ENCODE measurements at places on chromosomes 5 and 9.

DNA sequence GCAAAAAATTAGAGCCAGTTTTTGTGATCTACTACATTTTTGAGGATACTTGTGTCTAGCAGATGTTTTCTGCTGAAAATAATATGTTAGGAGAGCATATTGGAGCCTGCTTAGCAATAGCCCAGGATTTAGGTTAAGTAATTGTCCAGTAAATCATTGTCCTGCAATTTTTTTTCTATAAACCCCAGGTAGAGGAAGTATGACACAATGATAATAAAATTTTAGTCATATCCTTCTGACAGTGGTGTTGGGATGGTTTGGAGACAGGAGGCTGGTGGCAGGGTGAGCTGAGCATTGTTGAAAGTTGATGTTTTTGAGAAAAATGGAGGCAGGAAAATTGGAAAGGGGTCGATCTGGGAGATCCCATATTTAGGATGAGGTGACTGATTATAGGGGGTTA lies 3.5 kb downstream of the SNCAIP start:
- H3K4me3 ChIP-seq: no peak overlapping the region
- H3K36me3 ChIP-seq: no peaks in the 10 kb centered on the region
- H3K27me3 ChIP-seq: peaks cover 96% of the 10 kb centered on the region
- no peak for DNase-seq

DNA sequence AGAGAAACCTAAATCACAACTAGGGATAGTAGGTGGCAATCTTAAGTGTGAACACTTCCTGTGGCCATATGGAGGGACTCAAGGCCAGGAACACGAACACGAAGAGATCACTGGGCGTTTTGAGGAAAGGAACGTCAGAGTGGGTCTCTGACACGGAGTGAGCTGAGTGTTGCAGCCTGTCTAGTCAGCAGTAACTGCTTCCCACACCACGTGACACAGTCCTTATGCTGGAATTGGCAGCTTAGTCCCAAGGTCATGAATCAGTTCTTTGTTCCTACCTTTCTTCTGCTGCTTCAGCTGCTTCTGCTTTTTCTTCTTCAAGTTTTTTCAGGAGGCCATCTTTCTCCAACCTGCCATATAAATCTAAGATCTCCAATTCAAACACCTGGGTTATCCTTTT lies 18.2 kb downstream of the SPACA9 start:
- peaks cover 38% of the 10 kb centered on the region for H3K36me3 ChIP-seq
- H3K4me1 ChIP-seq: no peaks in the 10 kb centered on the region

- no peaks in the 10 kb centered on the region for H3K27me3 ChIP-seq
- no peaks in the 10 kb centered on the region for H3K4me1 ChIP-seq
- no peaks in the 10 kb centered on the region for H3K36me3 ChIP-seq
- no peak overlapping the region for H3K4me3 ChIP-seq
These were observed 142.5 kb downstream of the ACER2 start for GRCh38 chr9:19551124-19551929.

DNA sequence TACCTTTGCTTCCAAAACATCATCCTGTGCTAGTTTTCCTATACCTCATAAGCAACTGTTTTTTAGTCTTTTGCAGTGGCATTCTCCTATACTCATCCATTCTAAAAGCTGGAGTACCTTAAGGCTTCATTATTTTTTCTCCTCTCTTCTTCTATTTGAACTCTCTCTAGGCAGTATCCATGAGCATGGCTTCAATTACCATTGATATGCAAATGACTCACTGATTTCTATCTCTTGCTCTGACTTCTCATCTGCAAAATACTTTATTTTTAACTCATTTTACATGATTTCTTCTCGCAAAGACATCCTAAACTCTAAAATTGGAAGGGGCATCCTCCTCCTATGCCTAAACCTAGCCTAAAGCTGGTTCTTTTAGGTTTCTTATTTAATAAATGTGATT lies 365.1 kb upstream of the NUDT12 start:
- no peaks in the 10 kb centered on the region for H3K4me1 ChIP-seq
- no peak overlapping the region for H3K4me3 ChIP-seq
- H3K36me3 ChIP-seq: no peaks in the 10 kb centered on the region

GRCh38 chr5:76576450-76576849 lies 46.8 kb downstream of the F2RL2 start:
- H3K4me1 ChIP-seq: no peaks in the 10 kb centered on the region
- no peaks in the 10 kb centered on the region for H3K27me3 ChIP-seq
- H3K36me3 ChIP-seq: no peaks in the 10 kb centered on the region
- H3K4me3 ChIP-seq: no peak overlapping the region
- no peak for DNase-seq

DNA sequence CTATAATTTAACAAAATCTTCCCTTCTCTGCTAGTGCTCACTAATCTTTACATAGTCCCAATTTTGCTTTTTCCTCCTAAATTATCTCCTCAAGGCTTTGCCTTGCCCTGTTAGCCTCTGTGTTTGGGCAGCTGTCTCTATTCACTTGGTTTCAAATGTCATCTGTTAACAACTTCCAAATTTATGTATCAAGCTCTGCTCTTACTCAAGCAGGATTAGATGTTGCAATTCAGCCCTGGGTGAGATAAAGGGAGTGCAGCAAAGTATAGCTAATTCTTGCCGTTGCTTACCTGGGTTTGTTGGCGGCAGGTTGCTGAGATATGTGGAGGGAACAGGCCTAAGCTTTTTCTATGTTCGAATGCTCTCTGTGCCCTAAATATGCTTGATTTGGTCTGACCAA lies 483.8 kb downstream of the DMAC1 start:
- peaks cover 4% of the 10 kb centered on the region for H3K4me1 ChIP-seq
- no peak overlapping the region for H3K27ac ChIP-seq
- DNase-seq: no peak
- no peak overlapping the region for H3K4me3 ChIP-seq
- no peaks in the 10 kb centered on the region for H3K27me3 ChIP-seq

- no peaks in the 10 kb centered on the region for H3K27me3 ChIP-seq
- DNase-seq: no peak
- H3K27ac ChIP-seq: no peak overlapping the region
- no peak overlapping the region for H3K4me3 ChIP-seq
- H3K4me1 ChIP-seq: no peaks in the 10 kb centered on the region
These were observed 361.6 kb downstream of the NPR3 start for GRCh38 chr5:33072726-33073125.

DNA sequence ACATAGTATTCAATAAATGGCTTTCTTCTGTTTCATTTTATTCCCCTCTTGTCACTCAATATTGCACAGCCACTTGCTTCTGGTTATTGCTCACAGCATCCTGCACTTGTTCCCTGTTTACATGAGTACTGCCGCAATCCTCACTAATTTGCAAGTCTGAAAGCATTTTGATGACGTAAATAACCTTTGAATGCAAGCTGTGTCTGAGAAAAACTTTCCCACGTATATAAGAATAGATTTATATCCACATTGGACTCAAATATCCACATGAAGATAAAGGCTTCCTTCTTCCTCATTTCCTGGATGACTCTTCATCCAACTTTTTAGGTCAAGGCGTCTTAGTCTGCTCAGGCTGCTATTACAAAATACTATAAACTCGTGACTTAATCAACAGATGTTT lies 88.2 kb upstream of the DAP start:
- H3K36me3 ChIP-seq: no peaks in the 10 kb centered on the region
- peaks cover 5% of the 10 kb centered on the region for H3K27me3 ChIP-seq
- no peak overlapping the region for H3K4me3 ChIP-seq
- H3K4me1 ChIP-seq: no peaks in the 10 kb centered on the region
- DNase-seq: no peak
- H3K27ac ChIP-seq: no peak overlapping the region

GRCh38 chr5:179974246-179974945 lies 66.7 kb upstream of the TBC1D9B start:
- no peak for DNase-seq
- H3K36me3 ChIP-seq: no peaks in the 10 kb centered on the region
- H3K4me3 ChIP-seq: no peak overlapping the region
- H3K27ac ChIP-seq: no peak overlapping the region
- no peaks in the 10 kb centered on the region for H3K27me3 ChIP-seq

DNA sequence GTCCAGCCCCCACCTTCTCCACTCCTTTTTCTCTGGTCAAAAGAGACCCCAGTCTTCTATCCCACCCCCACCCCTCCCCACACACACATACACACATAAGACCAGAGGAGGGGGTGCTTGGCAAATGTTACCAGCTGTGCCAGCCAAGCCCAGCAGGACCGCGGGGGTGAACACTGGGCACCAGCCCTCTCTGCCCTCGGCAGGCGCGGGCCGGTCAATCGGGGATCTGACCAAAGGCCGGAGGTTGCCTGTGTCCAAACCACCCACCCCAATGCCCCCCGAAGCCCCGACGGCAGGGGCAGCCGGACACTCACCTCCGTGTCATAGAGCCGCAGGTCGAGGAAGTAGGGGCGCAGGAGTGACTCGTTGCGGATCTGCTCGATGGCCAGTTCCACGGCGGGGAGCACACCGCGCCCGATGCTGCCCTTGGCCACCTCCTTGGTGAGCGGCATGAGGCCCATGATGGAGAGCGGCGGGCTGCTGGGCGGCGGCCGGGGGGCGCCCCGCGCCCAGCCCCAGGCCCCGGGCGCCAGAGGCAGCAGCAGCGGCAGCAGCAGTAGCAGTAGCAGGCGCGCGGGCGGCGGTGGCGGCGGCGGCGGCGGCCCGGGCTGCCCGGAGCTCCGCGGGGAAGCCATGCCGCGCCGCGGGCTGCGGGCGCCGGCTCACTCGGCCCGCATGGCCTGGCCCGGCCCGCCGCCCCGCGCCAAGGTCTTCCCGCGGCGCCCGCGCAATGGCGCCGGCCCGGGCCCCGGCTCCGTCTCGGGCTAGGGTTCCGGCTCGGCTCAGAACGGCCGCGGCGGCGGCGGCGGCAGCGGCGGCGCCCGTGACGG lies 417 bp downstream of the GABBR2 start:
- H3K36me3 ChIP-seq: no peaks in the 10 kb centered on the region
- H3K4me3 ChIP-seq: peak overlapping the region; percentile 25
- H3K27ac ChIP-seq: no peak overlapping the region
- no peak for DNase-seq

DNA sequence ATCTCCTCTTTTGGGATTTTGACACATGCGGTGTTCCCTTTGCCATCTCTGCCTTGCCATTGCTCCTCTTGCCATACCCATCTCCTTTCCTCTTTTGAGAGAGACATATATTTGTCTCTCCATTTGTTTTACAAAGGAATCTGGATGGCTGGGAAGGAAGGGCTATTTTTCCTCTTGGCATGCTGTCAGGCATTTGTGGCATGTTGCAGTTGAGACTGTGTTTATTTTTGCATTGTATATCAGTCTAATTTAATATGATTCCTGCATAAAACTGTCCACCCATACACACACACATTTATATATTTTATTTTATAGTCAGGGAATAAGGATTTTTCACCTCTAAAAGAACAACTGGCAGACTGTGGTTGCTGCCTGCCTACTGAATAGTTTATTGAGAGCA lies 1105.8 kb upstream of the SEMA6A start:
- no peak overlapping the region for H3K4me3 ChIP-seq
- H3K27ac ChIP-seq: no peak overlapping the region
- H3K4me1 ChIP-seq: no peaks in the 10 kb centered on the region
- no peaks in the 10 kb centered on the region for H3K36me3 ChIP-seq
- H3K27me3 ChIP-seq: no peaks in the 10 kb centered on the region
- DNase-seq: no peak

GRCh38 chr5:1930501-1930879 lies 47.8 kb upstream of the IRX4 start:
- H3K4me1 ChIP-seq: no peaks in the 10 kb centered on the region
- no peak overlapping the region for H3K4me3 ChIP-seq
- no peak for DNase-seq
- peaks cover 77% of the 10 kb centered on the region for H3K27me3 ChIP-seq
- no peaks in the 10 kb centered on the region for H3K36me3 ChIP-seq
- no peak overlapping the region for H3K27ac ChIP-seq

GRCh38 chr9:132190966-132191365 lies 29.1 kb downstream of the NTNG2 start:
- no peak overlapping the region for H3K4me3 ChIP-seq
- DNase-seq: no peak
- H3K36me3 ChIP-seq: no peaks in the 10 kb centered on the region
- no peaks in the 10 kb centered on the region for H3K27me3 ChIP-seq
- H3K4me1 ChIP-seq: peaks cover 20% of the 10 kb centered on the region

DNA sequence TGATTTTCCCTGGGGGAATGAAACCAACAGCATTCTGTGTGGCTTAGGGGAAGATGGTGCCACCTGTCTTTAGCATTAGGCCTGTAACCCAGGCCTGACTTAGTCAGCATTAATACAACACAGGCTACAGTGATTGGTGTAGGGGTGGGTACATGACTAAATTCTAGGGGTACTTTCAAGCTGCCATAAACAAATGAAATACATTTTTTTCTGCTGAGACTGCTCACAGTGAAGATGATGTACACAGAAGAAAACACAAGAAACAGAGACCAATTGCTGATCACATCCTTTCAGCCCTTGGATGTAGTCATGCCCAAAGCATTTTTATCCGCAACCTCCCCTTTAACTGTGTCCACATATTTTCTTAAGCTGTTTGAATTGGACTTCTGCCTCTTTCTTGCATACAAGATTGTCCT lies 527.2 kb downstream of the KCTD16 start:
- no peak overlapping the region for H3K27ac ChIP-seq
- H3K4me3 ChIP-seq: no peak overlapping the region
- no peaks in the 10 kb centered on the region for H3K4me1 ChIP-seq

DNA sequence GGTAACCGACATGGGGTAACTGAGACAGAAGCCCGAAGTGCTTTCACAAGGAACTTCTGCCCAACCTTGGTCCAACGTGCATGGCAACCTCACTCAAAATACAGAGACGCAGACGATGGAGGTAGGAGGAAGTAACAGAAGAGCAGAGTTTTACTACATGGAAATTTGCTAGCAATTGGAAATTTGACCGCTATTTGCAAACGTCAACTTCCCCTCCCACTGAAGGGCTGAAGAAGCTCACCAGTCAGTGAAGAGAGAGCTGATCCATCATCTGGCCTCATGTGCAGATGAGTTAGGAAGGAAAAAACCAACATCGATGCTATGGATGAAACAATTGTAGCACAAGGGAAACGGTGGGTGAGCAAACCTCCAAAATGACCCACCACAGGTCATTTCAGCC lies 196.7 kb downstream of the RGS3 start:
- H3K27me3 ChIP-seq: peaks cover 5% of the 10 kb centered on the region
- no peak overlapping the region for H3K27ac ChIP-seq
- peaks cover 2% of the 10 kb centered on the region for H3K4me1 ChIP-seq
- DNase-seq: no peak
- H3K36me3 ChIP-seq: no peaks in the 10 kb centered on the region

DNA sequence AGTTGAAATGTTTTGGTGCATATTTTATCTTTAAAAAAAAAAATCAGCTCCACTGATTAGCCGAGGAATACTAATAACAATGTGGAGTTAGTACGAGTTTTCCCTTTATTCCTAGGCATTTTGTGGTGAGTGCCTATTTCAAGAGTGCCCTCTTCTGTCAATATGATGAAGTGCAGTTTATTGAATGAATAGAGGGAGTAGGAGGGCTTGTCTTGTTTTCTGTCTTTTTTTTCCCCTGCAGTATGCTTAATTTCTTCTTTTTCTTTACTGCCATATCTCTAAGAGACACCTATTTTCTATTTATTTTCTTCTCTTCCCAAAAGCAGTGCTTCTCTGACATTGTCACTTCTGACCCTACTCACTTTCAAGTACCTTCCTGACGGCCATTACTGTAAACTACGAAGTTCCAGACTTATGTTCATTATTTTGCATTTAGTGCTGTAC lies 169.6 kb upstream of the PITX1 start:
- DNase-seq: peak; percentile 69
- H3K36me3 ChIP-seq: no peaks in the 10 kb centered on the region
- H3K27ac ChIP-seq: no peak overlapping the region
- H3K4me3 ChIP-seq: no peak overlapping the region
